ENCODE measurements at places on chromosomes 5 and 9.

DNA sequence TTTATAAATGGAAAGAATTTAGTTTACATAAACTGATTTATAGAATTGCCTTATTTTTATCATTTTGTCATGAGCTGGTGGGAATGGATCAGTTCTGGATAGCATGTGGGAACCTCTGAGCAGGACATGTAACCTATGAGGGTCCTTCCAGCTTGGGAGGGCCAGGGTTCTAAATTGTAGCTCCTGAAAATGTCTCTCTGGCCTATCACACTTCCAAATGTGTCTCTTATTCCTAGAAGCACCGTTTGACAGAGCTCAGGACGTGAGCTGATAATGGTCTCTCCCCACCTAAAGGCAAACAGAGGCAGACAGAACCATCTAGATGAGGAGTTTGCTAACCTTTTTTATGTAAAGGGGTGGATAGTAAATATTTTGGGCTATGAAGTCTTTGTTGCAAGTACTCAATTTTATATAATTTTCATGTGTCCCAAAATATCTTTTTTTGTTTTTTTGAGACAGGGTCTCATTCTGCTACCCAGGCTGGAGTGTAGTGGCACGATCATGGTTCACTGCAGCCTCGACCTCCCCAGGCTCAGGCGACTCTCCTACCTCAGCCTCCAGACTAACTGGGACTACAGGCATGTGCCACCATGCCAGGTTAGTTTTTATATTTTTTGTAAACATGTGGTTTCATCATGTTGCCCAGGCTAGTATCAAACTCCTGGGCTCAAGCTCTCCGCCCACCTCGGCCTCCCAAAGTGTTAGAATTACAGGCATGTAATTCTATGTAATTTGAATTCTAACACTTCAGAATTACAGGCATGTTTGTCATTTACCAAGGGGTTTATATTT lies 4.0 kb downstream of the TRAF1 start:
- no peak for DNase-seq

GRCh38 chr5:77167695-77168121 lies 42.8 kb upstream of the PDE8B start:
- DNase-seq, result no peak

DNA sequence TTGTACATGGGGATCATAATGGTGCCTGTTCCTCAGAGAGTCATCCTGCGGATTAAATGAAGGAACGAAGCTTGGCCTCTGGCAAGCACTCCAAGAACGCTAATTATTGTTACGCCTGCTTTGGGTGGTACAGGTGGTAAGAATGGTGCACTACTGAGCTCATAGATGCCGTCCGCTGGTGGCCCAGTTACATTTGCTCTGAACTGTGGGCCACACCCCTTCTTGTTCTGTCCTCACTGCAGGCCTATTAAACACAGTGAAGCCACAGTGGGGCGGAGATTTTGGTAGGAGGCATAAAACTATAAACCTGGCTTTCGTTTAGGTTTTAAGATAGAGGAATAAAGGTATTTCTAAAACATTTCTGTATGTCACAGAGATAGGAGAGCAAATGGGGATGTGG lies 40.6 kb upstream of the FER start:
- no peak for DNase-seq

GRCh38 chr5:149697001-149697400 lies 33.1 kb upstream of the PPARGC1B start:
- no peak for DNase-seq

- DNase-seq, result no peak
Measured at GRCh38 chr5:15266841-15267240, 233.1 kb upstream of the FBXL7 start.

DNA sequence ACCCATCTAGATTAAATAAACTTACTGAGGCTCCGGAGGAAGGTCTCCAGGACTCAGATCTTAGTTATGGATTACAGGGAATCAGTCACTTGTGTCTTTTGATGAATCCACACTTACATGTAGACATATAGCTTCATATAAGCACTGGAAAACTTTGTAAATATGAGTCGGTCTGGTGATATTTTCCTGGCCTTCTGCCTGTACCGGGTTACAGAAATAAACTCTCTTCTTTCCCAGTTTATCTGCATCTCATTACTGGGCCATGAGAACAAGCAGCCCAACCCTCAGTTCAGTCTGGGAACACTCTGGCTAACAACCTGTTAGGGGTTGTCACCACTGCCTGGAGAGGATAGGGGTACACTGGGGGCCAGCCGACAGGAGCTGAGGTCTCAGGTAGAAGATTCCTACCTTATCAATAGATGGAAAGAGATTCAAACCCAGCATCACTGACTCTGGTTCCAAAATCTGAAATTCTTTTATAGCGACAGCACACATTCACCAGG lies 59.1 kb downstream of the THBS4 start:
- DNase-seq, result no peak

- DNase-seq, result no peak
Measured at GRCh38 chr5:167573370-167574127, 717.9 kb upstream of the WWC1 start.

- no peak for DNase-seq
Measured at GRCh38 chr5:174493530-174493929, 230.9 kb upstream of the MSX2 start.

- DNase-seq, result no peak
Measured at GRCh38 chr5:160082614-160083500, 36.4 kb downstream of the PWWP2A start.

- no peak for DNase-seq
Measured at GRCh38 chr5:14453481-14453880, 128.1 kb upstream of the OTULINL start.

DNA sequence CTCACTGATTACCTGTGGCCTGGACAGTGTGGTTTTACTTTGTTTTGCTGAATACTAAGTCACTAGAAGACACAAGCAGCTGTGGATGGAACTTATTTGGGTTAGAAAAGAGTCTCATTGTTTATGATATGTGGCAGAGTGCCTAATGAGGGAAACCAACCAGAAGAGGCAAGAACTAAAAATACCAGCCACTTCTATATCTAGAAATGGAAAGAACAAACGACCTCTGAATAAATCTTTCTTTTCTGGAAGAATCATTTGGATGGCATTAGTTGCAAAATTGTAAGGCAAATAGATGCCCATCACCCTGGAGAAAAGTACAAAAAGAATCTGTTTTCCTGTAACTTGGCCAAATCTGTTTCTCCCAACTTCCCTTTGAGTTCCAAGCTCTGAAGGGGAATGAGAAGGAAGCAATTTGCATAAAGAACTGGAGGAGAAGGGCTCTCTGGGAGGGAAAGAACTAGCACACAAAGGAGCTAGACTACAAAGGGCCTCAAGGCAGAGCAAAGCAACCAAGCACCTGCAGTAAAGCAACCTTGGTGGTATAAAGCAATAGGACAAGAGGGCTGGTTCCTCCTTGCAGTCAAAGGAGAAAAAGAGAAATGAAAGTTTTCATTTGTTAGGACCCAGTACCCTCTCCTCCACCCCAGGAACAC lies 455.4 kb downstream of the CAAP1 start:
- no peak for DNase-seq

- DNase-seq, result no peak
Measured at GRCh38 chr5:17212191-17212590, 5.2 kb upstream of the BASP1 start.

- DNase-seq, result no peak
Measured at GRCh38 chr5:138490648-138491283, 25.5 kb downstream of the EGR1 start.

DNA sequence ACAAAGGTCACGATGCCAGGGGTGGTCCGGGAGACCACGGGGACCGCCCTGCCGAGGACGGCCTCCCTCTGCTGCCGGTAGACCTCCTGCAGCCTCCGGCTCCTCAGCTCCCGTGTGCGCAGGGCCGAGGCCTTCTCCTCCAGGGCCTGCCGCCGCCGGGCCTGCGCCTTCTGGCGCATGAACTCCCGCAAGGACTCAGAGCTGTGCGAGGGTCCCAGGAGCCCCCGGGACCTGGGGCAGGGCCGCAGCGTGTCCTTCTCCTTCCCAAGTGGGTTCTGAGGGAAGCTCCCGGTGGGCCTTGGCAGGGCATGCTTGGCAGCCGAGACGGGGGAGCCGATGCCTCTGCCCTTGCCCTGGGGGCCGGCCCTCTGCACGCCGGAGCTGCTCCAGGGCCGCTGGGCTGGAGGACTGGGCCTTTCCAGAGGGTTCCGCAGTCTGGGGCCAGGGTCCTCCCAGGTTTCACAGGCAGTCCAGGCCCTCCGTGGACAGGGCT lies 13.3 kb downstream of the CCDC187 start:
- DNase-seq, result no peak

DNA sequence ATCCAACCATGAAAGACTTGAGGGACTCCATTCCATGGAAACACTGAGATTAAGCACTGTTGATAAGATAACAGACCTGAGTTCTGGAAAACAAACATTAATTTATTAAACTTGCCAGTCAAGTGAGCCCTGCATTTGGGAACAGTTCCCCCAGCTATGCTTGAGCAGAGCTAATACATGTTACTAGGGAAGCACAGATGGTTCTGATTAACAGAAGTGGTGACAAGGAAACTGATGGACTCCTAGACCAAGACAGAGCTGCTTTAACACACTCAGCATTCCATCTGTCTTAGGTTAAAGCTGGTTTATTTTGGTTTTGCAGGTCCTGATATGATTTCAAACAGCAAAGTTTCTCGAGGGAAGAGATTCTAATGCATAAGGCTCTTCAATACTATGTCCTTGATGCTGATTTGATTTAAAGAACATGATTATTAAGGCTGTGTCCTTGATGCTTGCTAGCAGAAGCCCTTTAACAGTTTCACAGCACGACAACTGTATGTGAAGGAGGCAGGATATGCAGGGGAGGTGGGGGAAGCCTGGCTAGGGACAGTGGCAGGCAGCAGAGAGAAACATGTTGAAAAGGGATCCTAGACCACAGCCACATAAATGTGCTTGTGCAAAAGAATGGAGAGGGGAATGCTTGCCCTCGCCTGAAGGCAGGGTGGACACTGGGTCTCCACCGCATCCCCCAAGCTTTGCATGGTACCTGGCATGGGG lies 66.2 kb downstream of the ACTBL2 start:
- no peak for DNase-seq

- no peak for DNase-seq
Measured at GRCh38 chr9:89722712-89723111, 117.9 kb downstream of the GADD45G start.

- DNase-seq, result no peak
Measured at GRCh38 chr5:87211676-87212075, 56.0 kb upstream of the RASA1 start.

- no peak for DNase-seq
Measured at GRCh38 chr5:173866243-173866857, 21.8 kb upstream of the CPEB4 start.
